ENCODE measurements at places on chromosomes 1 and 21.

DNA sequence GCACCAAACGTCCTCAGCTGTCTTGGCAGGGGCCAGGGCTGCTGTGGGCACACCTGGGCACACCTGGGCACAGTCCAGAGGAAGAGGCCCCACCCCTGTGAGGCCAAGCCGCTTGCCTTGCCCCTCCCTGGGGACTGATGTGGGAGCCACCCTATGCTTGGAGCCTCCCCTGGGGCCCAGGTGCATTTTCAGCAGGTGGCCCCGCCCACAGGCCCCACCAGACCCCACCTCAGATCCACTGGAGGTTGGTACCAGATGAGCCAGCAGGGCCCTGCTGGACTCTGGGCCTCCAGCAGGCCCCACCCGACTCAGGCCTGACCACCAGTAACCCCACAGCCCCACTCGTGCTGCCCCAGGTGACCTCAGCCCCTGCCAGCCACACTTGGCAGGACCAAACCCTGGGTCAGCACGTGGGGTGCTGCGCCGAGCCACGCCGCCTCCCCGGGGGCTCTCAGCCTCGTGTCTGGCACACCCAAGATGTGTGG is 8.8 kb downstream of the SLC19A1 start:
- no peak for DNase-seq

GRCh38 chr1:20183035-20183434 is 2.9 kb upstream of the UBXN10 start:
- no peak for DNase-seq

DNA sequence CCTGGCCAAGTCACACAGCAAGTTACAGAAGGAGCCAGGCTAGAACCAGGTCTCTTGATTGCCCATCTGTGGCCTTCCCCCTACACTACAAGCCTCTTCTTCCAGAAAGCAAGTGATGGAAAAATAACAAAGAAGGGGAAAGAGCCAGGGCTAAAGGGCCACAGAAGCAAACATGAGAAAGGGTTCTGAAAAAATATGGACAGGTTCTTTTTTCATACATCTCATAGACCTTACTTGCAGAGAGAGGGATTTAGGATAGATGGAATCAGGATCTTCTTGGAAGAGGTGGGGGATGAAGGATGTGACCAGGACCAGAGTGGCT is 3.2 kb downstream of the RHBG start:
- DNase-seq, result no peak

GRCh38 chr21:36482181-36482580 is 2.3 kb upstream of the CLDN14 start:
- DNase-seq, result no peak

DNA sequence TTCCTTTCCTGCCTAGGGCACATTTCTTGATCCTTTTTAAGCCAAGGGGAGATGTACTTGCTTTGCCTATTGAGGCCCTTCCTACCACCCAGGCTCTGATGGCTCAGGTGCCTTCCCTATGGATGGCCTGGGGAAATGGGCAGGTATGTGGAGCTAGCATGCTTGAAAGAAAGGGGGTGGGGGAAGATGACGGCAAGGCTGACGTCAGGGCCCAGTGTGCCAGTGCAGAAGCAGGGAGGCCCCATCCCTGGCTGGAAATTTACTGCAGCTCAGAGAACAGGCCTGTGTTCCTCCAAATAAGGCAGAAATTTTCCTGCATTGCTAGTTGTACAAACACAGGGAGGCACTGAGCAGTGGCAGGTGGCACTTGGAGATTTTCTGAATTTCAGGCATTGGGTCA is 453.2 kb upstream of the VAMP3 start:
- no peak for DNase-seq

DNA sequence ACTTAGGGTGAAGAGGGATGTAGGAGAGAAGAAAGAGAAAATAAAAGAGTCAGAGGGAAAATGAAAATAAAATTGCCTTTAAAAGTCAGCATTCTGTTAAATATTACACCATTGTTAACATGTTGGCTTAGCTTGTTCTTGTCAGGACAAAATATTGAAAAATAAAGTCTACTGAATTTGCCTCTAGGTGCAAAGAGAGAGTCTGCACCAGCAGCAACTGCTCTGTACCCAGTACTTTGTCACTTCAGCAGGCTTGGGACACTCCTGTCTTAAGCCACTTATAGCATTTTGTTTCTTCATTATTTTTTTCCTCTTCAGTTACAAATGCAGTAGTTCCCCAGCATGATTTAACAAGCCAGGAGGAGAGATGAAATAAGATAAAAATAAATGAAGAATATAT is 11.0 kb upstream of the USH2A start:
- no peak for DNase-seq

GRCh38 chr1:98277118-98277517 is 356.3 kb upstream of the DPYD start:
- no peak for DNase-seq

- DNase-seq, result no peak
These were observed 50.3 kb upstream of the L1TD1 start for GRCh38 chr1:62144238-62144831.

DNA sequence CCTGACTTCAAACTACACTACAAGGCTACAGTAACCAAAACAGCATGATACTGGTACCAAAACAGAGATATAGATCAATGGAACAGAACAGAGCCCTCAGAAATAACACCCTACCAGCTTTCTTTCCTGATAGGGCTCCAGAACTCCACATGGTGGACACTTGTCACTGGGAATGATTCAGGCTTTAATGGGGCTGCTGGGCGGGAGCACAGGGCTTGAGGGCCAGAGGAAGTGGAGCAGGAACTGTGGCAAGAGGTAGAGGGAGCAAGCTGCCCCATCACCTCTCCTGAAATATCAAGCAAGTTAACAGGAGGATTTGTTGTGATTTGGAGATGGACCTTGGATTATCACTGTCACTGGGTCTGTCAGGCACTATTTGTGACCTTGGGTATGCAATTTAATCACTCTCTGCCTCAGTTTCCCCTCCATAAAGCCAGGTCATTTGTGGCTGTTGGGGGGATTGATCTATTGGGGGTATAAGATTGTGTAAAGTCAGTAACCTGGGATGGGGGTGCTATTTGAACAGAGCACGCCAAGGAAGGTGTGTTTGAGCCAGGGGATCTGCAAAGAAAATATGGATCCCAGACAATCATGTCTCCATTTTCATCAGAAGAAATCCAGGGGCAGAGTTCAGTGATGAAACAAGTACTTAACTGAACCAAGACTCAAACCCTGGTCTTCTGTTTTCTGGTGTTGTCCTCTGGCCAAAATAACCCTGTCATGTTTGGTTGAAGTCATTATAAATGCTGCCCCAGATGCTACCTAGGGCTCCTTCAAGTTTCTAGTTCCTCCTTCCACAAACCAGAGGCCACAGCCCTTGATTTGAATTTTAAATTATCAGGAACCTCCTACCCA is 25.2 kb downstream of the ETS2 start:
- no peak for DNase-seq

Measured in pancreas (tissue), 10 donors.